Left lung (tissue), 14 donors: ENCODE measurements at places on chromosomes 12 and 14. TPM values are rescaled to one million over a fixed set of nuclear protein-coding genes. Genes with fewer than 3 reads are reported as not detected.
A peak's percentile ranks its signal among the peaks of the same experiment; 100 is the strongest.

GRCh38 chr12:108729612-108730364 lies 1.5 kb downstream of the CORO1C start:
- no peaks in the 10 kb centered on the region for H3K27me3 ChIP-seq
- peaks cover 76% of the 10 kb centered on the region for H3K4me1 ChIP-seq
- no peak for DNase-seq
- no peaks in the 10 kb centered on the region for H3K36me3 ChIP-seq
- H3K4me3 ChIP-seq = peak overlapping the region; percentile 75

DNA sequence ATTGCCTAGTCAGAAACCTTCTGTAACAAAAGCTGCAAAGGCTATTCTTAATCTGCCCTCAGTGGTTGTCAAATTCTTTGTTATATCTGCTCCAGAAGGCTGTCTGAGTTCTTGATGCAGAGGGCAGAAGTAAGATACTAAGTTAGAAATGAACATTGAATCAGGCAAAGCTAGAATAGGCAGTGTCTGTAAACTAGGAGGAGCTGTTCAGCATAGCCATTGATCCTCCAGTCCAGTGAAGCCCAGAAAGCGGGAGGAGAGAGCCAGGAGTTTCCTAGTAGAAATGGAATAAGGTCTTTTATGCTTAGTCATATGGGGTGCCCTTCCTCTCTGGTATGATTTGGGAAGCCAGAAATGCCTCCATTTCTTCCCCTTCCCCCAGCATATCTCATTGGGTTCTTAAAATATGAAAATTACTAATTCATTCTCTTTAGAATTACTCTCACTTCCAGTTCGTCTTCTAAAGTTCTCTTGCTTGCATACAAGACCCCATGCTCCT lies 76.2 kb downstream of the APAF1 start:
- no peaks in the 10 kb centered on the region for H3K27me3 ChIP-seq
- H3K4me1 ChIP-seq = no peaks in the 10 kb centered on the region
- no peak overlapping the region for H3K27ac ChIP-seq
- no peak overlapping the region for H3K4me3 ChIP-seq
- DNase-seq = no peak

DNA sequence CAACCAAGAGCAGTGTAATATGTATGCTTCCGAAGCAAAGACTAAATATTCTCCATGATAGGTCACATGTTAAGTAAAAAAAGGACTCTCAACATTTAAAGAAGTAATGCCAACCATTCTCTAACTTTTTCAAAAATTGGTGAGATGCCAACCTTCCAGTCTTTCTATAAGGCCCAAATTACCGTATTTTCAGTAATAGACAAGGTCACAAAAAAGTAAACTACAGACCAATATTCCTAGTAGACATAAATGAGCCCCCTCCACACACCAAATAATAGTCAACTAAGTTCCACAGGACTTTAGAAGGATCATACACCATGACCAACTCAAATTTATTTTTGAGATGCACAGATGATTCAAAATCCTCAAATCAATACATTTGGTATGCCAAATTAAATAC lies 867.4 kb downstream of the TMEM121 start:
- H3K27me3 ChIP-seq = peaks cover 26% of the 10 kb centered on the region
- no peak overlapping the region for H3K27ac ChIP-seq
- DNase-seq = no peak
- no peaks in the 10 kb centered on the region for H3K36me3 ChIP-seq
- no peak overlapping the region for H3K4me3 ChIP-seq
- no peaks in the 10 kb centered on the region for H3K4me1 ChIP-seq

- no peaks in the 10 kb centered on the region for H3K27me3 ChIP-seq
- no peaks in the 10 kb centered on the region for H3K36me3 ChIP-seq
- no peak overlapping the region for H3K27ac ChIP-seq
- no peaks in the 10 kb centered on the region for H3K4me1 ChIP-seq
Observed at GRCh38 chr14:78612666-78613065, 442.5 kb downstream of the NRXN3 start.

The NR4A1 gene
- polyA plus RNA-seq = 73.2 TPM
